SK-N-MC (cell line): ENCODE measurements at places on chromosomes 1 and 21.

DNA sequence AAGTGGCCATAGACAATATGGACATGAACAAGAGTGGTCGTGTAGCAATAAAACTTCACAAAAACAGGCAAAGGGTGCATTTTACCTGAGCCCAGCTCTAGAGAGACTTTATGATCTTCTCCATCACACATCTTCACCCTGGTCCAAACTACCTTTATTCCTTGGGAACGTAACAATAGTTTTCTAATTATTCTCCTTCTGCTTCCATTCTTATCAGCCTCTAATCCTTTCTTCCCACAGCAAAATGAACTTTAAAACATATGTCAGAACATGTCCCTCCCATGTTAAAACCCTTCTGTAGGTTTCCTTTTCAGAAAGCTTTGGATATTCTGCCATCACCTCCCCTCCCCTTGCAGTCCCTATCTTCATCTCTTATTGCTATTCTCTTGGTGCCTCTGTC is 395.2 kb upstream of the PLXNA2 start:
- no peak for DNase-seq

GRCh38 chr1:178055093-178055492 is 38.8 kb upstream of the RASAL2 start:
- no peak for DNase-seq

- no peak for DNase-seq
Observed at GRCh38 chr21:24223624-24224023, 1383.7 kb downstream of the MRPL39 start.

- DNase-seq = no peak
Observed at GRCh38 chr21:42081931-42082381, 10.8 kb downstream of the UMODL1 start.

DNA sequence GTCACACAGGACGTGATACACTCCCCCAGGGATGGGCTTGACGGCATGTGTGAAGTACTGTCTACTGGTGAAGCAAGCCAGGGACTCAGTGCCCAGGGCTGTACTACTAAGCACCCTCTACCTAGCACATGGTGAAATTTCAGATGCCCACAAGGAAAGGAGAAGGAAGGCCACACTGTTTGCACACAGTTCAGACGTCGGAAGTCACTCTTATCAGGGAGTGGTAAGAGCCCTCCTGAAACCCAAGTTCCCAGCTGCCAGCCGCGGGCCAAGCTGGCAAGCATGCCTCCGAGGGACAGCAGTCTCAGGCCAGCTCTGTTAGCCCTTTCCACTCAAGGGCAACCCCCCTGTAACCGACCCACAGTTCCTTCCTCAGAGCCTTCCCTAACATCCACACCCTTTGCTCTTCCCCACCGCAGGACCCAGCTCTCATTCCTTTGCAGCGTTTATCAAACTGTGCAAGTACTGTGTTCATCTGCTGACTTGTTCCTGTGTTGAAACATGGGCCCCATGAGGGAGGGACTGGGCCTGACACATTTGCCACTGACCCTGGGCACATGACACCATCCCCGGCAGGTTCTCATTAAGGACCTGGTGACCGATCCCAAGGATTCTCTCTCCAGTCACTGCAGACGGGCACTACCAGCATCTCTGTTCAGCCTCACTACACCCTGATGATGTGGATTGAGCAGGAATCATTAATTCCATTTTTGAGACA is 58.5 kb downstream of the SLC66A1 start:
- no peak for DNase-seq

- no peak for DNase-seq
Observed at GRCh38 chr1:167599957-167600581, 30.0 kb upstream of the RCSD1 start.

GRCh38 chr1:6151291-6151822 is 28.8 kb downstream of the CHD5 start:
- no peak for DNase-seq

DNA sequence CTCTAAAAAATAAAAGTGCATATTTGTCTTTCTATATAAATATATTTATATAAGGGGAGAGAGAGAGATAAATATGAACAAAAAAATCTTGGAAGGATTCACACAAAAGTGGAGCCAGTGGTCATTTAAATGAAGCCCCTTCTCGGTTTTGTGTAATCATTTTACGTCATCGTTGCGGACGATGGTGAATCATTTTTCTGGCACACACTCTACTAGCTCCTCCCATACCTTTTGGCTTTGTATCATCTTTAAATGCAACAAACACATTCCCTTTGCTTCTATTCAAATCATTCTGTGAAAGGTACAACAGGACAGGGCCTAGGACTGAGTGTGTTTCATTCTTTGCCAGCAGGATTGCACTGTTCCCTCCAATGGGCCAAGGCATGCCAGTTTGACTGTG is 186.8 kb downstream of the TGFB2 start:
- no peak for DNase-seq
